Frontal cortex (tissue), 4 donors: ENCODE measurements at places on chromosomes 3 and 15. TPM values are rescaled to one million over a fixed set of nuclear protein-coding genes. Genes with fewer than 3 reads are reported as not detected.

- no peak for DNase-seq
These were observed 70.4 kb downstream of the HES1 start for GRCh38 chr3:194206320-194206719.

DNA sequence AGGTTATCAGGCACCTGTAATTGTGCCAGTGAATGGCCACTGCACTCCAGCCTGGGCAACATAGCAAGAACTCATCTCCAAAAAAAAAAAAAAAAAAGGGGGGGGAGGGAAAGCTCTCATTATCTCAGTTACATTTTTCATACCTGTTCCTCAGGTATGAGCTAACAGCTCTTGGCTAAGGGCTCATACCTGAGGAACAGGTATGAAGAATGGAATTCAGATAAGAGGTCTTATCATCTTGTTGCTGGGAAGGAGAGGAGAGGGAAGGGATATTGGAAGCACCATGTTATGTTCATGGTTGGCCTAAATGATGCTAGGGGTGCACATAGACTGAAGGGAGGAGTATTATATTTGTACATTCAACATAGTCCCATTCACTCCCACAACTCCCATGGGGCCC lies 2.6 kb downstream of the SLC15A2 start:
- DNase-seq: no peak

DNA sequence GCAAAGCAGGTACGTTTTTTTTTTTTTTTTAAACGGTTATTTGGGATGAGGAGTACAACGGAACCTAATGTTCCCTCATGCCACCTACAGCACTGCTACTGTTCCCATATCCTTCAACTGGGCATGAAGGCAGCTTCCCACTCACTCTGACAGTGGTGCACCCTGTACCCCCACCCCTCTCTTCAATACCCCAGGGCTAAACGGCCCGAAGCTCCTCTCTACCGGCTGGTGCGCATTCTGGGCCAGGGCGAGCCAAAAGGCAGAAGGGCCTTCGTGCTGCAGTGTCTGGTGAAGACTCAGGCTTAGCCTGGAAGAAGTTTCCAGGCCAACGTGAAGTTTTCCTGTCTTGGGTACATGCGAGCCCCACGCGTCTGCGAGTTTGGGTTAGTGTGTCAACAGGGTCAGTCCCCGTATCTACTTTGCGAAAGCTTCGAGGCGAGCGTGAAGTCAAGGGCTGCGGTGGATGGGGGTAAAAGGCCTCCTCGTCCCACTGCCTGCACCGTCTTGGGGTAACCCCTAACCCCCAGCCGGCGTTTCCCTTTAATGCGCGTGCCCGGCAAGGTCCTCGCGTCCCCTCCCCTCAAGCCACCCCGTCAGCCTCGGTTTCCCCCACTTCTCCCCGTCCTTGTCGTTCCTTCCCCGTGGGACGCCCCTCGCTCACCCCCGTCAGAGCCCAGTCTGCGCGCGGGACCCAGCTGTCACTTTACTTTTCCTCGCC lies 765 bp upstream of the UBE2E2 start:
- no peak for DNase-seq

Gene GOLGA8H
- total RNA-seq: 0.41 TPM

Gene MTMR10
- total RNA-seq: 6.1 TPM

GRCh38 chr3:98780343-98780742 lies 17.2 kb downstream of the ST3GAL6 start:
- no peak for DNase-seq

DNA sequence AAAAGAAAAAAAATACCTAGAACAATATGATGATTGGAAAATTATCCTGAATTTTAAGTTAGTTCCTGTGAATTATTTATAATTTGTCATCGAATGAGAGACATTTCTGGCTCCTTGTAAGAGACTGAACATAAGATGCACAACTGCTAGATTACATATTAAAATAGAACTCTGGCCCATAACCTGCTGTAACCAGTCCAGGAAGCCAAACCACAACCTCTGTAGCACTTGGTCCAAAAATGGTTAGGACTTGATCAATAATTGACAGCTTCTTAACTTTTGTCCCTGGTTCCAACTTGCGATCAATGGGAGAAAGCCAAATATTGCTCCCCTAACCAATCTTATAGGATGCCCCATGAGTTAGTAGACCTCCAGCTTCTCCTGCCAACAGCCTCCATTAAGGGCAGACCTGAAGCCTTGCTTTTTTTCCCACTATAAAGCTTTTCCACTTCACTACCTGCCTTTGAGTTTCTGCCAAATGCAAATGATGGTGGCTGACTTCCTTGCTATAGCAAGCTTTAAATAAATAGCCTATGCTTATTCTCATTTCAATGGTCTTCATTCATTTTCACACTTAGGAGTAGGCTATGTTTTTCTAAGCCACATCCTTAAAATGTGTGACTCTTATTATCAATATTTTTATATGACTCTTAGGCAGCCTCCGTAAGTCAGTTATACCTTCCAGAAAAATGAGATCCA lies 224.0 kb upstream of the ARHGEF26 start:
- DNase-seq: no peak

DNA sequence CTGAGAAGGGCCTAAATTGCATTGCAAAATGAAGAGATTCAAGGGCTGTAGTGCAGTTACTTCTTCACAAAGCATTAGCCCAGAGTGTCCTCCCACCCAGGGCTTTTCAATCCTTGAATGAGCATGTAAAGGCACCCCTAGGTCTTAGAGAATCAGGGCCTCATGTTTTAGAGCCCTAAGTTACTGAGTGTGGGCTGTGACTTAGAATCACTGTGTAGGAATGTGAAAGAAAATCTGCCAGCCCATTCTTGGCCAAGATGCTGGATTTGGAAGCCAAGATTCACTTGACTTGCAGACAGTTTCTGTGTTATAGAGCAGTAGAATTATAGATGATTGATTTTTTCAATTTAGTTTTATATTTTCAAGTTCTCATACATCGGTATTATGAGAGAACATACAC lies 153.2 kb downstream of the MYRIP start:
- DNase-seq: no peak

Gene RBSN
- 71.7 TPM for total RNA-seq

GRCh38 chr3:13274125-13274524 lies 146.0 kb downstream of the NUP210 start:
- no peak for DNase-seq

DNA sequence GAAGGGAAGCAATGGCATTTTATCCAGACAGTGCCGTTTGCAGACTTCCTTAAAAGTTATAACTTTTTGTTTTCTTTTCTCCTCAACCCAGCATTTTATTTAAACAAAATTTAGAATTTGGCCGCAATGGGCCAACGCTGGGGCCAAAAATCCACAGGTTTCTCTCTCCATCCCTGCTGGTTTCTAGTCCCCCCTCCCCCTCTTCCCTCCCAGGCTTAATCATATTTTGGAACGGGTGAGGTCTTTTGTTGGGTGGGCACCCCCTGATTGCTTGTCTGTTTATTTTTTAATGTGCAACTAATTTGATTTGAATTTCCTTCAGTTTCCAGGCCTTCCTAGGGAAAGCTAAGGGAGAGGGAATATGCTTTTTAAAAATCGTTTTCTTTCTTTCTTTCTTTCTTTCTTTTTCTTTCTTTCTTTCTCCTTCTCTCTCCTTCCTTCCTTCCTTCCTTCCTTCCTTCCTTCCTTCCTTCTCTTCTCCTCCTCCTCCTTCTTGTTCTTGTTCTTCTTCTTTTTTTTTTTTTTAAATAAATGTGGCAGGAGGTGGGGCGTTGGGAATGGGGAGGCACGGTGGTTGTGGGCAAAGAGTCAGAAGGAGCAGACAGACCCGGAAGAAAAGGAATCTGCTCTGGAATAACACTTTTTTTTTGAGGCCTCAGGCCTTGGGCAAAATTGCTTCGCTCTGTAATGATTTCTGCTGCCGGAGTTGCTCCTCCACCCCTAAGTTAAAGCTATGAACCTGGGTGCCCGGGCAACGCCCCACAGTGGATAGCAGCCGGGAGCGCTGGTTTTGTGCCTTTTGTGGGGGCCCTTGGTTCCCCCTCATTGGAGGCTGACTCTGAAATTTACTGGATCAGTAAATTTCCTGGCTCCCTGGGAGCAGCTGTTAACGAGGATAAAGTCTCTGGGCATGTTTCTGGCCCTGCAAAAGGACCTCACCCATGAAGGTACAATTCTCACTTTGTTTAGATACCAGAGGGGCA lies 1.9 kb downstream of the FNDC3B start:
- no peak for DNase-seq

DNA sequence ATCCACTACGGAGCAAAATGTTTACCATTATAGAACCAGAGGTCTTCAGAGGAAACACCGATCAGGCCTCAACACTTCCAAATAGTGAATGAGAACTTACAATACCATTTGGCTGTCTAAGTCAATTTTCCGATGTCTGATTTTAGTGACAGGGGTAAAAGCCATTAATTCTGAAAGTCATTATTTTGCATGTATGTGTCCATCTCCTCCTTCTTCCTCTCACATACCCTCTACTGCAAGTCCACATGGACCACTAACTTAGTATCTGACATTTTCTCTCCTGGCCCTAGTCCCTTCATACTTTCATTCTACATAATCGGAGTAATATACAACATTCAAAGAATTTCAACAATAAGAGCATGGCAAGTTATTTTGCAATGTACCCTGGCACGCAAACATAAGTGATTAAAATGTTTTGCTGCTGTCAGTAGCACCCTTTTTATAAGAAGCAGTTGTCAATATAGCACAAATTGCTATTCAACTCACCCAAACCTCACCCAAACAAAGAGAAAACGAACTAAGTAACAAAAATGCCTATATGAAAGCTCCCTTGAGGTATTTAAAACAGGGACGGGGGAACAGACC lies 1.9 kb downstream of the TOP2B start:
- DNase-seq: no peak

- no peak for DNase-seq
These were observed 4.0 kb upstream of the DAG1 start for GRCh38 chr3:49466085-49466484.

GRCh38 chr3:15241341-15241740 lies 35.3 kb downstream of the CAPN7 start:
- DNase-seq: no peak

- DNase-seq: no peak
These were observed 43.4 kb downstream of the DCP1A start for GRCh38 chr3:53303957-53304356.

DNA sequence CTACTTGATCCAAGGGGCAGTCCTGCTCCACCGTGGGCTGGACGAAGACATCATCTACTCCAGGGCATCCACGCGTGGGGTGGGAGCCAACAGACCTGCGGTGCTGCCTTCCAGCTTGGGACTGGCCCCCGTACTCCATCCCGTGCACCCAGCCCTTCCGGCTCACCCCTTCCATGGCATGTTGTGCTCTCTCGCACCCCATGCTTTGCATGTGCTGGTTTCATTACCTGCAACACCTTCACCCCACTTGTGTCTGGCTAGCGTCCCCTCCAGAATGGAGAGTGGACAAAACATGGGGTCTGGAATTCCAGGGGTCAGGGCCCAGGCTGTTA lies 30.2 kb downstream of the SEMA7A start:
- no peak for DNase-seq

DNA sequence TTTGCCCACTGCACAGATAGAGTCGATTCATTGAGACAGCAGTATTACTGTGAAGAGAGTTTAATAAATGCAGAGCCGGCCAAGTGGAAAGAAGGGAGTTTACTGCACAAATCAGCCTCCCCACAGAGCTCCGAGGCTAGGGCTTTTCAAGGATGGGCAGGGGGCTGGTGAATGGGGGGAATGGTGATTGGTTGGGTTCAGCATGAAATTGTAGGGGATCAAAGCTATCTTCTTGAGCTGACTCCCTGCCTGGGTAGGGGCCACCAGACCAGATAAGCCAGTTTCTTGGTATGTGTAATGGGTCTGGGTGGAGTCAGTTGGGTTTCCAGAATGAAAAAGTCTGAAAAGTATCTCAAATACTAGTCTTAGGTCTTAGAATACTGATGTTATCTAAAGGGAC lies 66.6 kb downstream of the SYNPR start:
- no peak for DNase-seq

DNA sequence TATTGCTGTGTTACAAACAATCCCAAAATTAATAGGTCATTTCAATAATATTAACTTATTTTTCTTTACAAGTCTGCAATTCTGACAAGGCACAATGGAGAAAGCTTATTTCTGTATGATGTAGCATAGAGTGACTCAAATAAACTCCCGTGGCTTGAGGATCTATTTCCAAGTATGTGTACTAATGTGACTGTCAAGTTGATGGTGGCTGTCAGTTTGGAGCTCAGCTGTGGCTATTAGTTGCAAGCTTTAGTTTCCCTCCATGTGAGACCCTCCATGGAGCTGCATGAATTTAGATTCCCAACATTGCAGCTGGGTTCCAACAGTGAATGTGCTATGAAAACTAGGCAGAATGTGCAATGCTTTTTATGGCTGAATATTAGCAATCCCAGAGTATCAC lies 515.5 kb upstream of the GBE1 start:
- DNase-seq: no peak

GRCh38 chr3:126570103-126570541 lies 11.4 kb upstream of the C3orf22 start:
- no peak for DNase-seq

Gene ROBO2
- 245 TPM for total RNA-seq

Gene DOCK3
- total RNA-seq: 39.9 TPM

- DNase-seq: no peak
These were observed 379.8 kb downstream of the VPS13C start for GRCh38 chr15:61680260-61681037.

Gene ANKUB1
- total RNA-seq: 0.41 TPM

- no peak for DNase-seq
These were observed 193.1 kb upstream of the ADAMTS9 start for GRCh38 chr3:64880916-64881315.

GRCh38 chr3:170751899-170752293 lies 118.1 kb downstream of the RPL22L1 start:
- no peak for DNase-seq

DNA sequence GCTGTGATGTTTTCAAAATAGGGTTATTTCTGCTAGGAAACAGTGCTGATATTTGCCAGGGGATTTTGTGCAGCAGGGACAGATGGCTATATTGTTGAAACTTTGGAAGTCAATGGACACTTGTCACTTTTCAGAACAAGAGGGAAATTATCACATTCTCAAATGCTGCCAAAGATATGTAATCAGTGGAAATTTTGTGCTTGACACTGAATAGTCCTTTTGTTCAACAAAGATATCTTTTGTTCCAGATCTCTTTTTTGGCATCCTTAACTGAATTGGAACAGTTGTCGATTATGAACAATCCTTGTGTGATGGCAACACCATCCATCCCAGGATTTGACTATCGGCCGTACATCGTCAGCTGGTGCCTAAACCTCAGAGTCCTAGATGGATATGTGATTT lies 7.8 kb downstream of the CEP97 start:
- peak; percentile 41 for DNase-seq

- DNase-seq: peak; percentile 10
These were observed 50.1 kb downstream of the CALML4 start for GRCh38 chr15:68154923-68155559.

Gene ADAMTS7
- total RNA-seq: 8.6 TPM

- no peak for DNase-seq
These were observed 388 bp downstream of the DAPK2 start for GRCh38 chr15:64045774-64046420.

DNA sequence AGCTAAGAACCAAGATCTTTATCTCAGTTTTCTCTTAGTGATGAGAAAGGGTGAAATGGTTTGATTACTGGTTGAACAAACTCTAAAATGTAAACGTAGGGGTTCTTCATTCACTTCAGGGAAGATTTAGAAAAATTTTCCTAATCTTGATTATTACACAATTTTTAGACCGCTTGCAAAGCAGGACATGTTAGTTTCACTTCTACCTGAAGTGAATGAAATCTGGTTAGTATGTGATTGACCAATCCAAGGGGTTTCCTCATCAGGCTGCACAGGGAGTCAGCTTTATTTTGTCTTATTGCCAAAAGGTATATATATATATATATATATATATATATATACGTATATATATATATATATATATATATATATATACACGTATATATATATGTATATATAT lies 740.4 kb downstream of the TUSC7 start:
- DNase-seq: no peak
